ENCODE measurements at places on chromosomes 1 and 21.

GRCh38 chr1:223525546-223525945, 132.3 kb downstream of the CCDC185 start:
- no peak for DNase-seq

GRCh38 chr1:162753998-162754585, 36.4 kb upstream of the HSD17B7 start:
- DNase-seq = no peak

GRCh38 chr1:154847891-154848290, 22.2 kb downstream of the KCNN3 start:
- DNase-seq = no peak

DNA sequence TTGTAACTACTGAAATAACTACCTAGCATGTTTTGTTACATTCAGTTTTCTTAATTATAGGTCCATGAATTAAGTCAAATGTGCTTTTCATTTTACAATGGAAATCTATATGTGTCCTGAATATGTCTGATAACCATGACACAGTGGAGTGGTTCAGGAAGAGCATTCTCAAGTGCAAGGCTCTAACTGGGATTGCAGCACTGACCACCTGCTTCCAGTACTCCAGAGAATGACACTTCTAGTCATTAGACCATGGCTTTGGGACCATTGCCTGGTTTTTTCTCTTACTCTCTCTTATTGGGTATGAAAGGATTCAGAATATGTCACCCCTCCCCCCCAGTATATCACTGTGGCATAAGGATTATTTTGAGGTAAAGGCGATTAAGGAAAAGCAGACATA, 204.9 kb upstream of the CACYBP start:
- no peak for DNase-seq

- no peak for DNase-seq
These were observed 3.1 kb upstream of the RGS13 start for GRCh38 chr1:192632641-192633532.

- DNase-seq = no peak
These were observed 15.2 kb downstream of the C21orf58 start for GRCh38 chr21:46308431-46308830.

DNA sequence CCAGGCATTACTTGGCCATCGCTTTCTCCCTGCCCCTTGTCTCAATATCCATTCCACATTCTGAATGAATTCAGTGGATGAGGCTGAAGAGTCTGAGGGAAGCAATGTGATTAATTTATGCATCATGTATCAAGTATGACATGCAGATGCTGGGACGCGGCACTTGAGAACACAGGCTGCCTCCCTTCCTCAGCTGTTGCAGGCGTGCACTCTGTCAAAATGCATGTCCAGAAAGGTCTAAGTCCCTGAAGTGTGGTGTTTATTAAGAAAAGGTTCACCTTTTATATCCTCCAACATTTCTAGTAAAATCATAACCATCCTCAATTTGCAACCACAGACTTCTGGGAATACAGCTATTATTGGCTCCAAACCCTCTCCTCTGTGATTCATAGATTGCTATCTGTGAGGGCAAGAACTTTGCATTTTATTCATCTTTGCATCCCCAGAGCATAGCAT, 22.6 kb upstream of the RAB3GAP2 start:
- no peak for DNase-seq

GRCh38 chr1:230191079-230191804, 124.2 kb downstream of the GALNT2 start:
- DNase-seq = no peak

GRCh38 chr1:245062741-245063305, 92.0 kb upstream of the KIF26B start:
- no peak for DNase-seq

GRCh38 chr1:96400089-96400488, 321.5 kb upstream of the PTBP2 start:
- no peak for DNase-seq

DNA sequence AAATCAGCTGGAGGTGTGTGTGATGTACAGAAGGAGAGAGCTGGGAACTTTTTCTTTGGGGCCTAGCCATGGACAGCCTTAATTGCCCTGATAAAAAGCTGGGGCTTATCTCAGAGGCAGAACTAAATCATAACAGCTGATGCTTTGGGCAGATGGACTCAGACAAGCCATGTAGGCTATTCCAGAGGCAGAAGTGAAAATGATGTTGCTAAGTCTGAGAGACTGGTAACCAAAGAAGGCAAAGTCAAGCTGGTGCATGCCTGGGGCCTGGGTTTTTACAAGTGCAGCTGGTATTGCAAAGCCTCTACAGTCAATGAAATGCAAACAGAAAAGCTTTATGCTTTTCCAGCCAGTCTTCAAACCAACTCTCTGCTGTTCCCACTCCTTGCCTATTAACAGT, 39.0 kb upstream of the LMX1A start:
- no peak for DNase-seq

GRCh38 chr1:226086776-226087175, 24.3 kb downstream of the H3-3A start:
- DNase-seq = no peak
